ENCODE measurements at places on chromosomes 3 and 15.

GRCh38 chr15:92184142-92184541 lies 209.5 kb upstream of the ST8SIA2 start:
- DNase-seq = no peak

- no peak for DNase-seq
These were observed 985 bp downstream of the LCMT2 start for GRCh38 chr15:43329217-43329959.

DNA sequence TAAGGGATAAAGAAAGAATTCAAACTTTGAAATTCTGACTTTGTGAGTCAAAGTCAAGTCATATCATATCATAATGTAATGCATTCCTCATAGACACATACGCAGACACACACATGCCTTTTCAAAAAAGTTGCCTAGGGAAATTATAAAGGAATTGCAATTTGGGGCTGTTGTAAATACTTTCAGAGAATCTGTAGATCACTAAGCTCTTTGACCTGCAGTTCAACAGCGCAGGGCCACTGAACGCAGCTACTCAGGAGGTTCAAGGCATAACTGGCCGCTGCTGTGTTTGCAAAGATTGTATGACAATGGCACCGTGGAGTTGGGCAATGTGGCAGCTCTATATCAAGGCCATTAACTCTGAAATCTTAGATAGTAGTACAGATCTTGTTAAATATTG lies 188.4 kb upstream of the THRB start:
- DNase-seq = no peak

DNA sequence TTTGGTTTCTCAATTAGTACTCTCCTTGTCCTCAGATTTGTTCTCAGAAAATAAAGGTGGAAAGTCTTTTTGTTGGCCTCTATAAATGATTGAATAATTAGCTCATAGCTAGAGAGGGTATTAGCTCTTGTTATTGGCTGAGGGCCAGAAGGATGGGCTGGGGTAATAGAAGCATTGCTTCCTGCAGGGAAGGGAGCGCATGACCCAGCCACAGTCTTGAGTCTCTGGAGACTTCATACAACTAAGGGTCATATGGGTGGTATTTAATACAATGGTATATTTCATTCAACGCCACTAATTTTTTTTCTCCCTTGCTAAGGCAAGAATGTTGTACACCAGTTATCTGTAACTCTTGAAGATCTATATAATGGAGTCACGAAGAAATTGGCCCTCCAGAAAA lies 8.4 kb downstream of the DNAJA4 start:
- no peak for DNase-seq

- DNase-seq = no peak
These were observed 50.4 kb upstream of the IGSF11 start for GRCh38 chr3:119085070-119085439.

DNA sequence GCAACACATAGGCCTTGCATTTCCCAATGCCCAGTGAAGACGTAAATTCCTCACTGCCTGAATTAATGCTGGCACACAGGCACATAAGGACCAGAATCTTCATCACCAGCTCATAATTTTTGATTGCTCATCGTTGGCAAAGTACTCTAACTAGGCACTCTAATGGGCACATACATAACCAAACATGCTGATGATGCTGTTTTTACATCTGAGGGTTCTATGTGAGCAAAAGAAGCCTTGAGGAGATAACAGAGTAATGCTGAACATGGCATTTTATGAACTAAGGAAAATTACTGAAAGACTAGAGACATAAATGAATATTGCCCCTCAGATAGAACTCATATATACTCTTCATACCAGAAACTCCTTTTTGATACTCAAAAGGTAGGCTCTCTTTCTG lies 387.4 kb downstream of the EPHA6 start:
- no peak for DNase-seq

DNA sequence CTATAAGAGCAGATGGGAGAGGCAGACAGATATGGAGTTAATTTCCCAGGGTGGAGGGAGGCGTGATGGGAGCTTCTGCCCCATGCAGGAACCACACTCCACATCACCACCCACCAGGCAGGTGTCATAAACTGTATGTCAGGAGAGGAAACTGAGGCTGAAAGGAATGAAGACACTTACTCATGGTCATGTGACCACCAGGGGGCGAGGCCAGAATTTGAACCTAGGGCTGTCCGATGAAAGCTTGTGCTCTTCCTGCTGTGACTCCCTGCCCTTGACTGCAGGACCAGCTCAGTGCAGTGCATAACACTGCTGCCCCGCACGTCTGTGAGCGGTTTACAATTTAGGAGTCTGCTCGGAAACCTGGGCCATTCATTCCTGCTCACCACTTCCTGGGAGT lies 28.8 kb downstream of the NUP210 start:
- peak; percentile 39 for DNase-seq

DNA sequence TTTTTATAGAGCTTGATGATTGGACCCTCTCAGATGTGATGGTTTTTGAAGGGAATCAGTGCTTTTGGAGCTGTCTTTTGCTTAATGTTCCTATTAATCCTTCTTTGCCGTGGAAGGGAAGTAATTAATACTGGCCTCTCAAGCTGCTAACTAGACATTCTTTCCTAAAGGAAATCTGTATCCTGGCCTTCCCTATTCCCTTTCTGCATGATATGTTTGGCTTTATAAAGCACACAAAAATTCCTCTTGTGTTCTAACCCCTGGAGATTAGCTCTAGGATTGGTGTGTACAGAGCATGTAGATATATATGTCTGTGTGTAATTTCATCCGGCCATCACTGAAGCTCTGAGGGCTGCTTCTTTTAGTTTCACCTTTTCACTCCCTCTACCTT lies 6.9 kb downstream of the ATXN7 start:
- no peak for DNase-seq

- no peak for DNase-seq
These were observed 178.4 kb downstream of the TBC1D2B start for GRCh38 chr15:77898811-77899730.

DNA sequence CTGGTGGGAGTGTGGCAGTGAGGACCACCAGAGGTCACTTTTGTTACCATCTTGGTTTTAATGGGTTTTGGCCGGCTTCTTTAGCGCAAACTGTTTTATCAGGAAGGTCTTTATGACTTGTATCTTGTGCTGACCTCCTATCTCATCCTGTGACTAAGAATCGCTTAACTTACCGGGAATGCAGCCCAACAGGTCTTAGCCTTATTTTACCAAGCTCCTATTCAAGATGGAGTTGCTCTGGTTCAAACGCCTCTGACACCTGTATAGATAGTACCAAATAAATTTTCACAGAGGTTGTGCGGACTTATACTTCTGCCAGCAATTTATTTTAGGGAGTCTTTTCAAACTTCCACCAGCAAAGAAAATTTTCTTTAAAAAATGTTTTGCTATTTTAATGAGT lies 13.6 kb upstream of the SLCO3A1 start:
- DNase-seq = no peak

DNA sequence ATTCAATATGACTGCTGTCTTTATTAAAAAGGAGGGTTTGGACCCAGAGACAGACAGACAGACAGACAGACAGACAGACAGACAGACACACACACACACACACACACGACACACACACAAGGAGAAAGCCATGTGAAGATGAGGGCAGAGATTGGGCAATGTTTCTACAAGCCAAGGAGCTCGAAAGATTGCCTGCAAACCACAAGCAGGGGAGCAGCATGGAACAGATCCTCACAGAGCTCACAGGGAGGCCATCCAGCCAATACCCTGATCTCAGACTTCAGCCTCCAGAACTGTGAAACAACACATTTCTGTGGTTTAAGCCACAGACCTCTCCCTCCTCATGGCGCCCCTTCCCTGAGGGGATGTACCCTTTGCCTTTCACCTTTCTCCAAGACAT lies 35.8 kb upstream of the ABHD2 start:
- no peak for DNase-seq

DNA sequence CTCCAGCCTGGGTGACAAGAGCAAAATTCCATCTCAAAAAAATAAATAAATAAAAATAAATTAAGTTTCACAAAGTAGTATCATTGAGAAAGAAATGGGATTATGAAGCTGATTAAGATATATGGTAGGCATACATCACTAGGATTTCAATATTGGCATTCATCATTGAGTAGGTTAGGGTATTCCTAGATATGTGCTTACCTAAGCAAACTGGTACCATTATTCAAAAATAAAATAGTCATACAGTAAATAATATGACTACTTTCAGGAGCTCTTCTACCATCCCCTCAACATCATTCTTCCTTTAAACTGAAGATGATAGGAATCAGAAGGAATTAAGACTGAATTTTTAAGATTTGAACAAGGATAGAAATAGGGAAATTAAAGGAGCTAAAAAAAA lies 66.6 kb downstream of the FRMD5 start:
- no peak for DNase-seq

DNA sequence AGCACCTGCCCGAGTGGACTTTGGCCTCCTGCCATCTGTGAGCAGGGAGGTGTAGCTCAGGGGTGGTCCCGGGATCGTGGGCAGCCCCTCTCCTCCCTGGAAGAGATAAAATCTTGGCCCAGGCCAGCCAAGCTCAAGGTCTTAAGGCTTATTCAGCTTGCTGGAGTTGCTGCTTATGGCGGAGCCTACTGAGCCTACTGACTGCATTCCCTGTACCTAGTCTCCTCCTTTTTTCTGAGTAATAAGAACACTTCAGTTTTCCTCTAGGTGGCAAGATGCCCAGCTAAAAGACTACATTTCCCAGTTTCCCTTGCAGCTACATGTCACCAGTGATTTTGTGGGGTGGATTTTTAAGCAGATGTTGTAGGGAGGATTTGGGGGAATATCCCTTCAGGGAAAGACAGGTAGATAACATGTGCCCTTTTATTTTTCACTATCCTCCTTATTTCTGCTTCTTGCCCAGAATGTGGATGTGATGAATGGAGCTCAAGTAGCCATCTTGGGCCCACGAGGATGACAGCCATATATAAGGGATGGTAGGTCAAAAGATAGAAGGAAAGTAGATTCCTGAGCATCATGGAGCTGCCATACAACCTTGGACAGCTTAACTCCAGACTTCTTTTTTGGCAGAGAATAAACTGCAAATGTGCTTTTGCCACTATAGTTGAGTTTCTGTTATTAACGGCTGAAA lies 41.4 kb upstream of the INSYN1 start:
- DNase-seq = no peak

- DNase-seq = no peak
These were observed 39.8 kb downstream of the CCDC33 start for GRCh38 chr15:74275957-74276356.
